Neural crest cell (in vitro differentiated cells): ENCODE measurements at places on chromosomes 16 and 17.

GRCh38 chr16:23434380-23434779 is 18.6 kb downstream of the COG7 start:
- H3K4me1 ChIP-seq = no peaks in the 10 kb centered on the region
- H3K27ac ChIP-seq = no peak overlapping the region
- no peak overlapping the region for H3K4me3 ChIP-seq
- H3K27me3 ChIP-seq = no peaks in the 10 kb centered on the region
- H3K36me3 ChIP-seq = peaks cover 1% of the 10 kb centered on the region

- H3K27ac ChIP-seq = no peak overlapping the region
- H3K36me3 ChIP-seq = no peaks in the 10 kb centered on the region
- no peaks in the 10 kb centered on the region for H3K27me3 ChIP-seq
- DNase-seq = no peak
Measured at GRCh38 chr17:41413353-41413957, 10.9 kb downstream of the KRT37 start.

- no peak for DNase-seq
- no peaks in the 10 kb centered on the region for H3K36me3 ChIP-seq
- H3K4me3 ChIP-seq = no peak overlapping the region
Measured at GRCh38 chr17:3556916-3557767, 470 bp downstream of the TRPV3 start.

DNA sequence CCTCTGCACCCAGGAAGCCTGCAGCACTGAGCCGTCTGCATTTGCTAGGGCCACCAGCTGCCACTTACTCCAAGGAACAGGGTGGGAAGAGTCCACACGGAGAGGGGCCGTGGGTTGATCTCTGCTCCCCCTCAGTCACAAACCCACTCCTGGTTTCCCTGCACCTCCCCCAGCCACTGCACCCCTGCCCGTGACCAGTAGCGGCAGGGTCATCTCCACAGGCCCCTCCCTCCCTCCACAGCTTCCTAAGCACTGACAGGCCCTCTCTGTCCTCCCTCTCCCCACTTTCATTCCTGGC is 75.2 kb downstream of the RBFOX3 start:
- no peak overlapping the region for H3K4me3 ChIP-seq
- no peak overlapping the region for H3K27ac ChIP-seq
- H3K4me1 ChIP-seq = peaks cover 8% of the 10 kb centered on the region
- no peaks in the 10 kb centered on the region for H3K27me3 ChIP-seq
- no peak for DNase-seq
- no peaks in the 10 kb centered on the region for H3K36me3 ChIP-seq
